Daoy (cell line): ENCODE measurements at places on chromosomes 2 and 18. TPM values are rescaled to one million over a fixed set of nuclear protein-coding genes. Genes with fewer than 3 reads are reported as not detected.

DNA sequence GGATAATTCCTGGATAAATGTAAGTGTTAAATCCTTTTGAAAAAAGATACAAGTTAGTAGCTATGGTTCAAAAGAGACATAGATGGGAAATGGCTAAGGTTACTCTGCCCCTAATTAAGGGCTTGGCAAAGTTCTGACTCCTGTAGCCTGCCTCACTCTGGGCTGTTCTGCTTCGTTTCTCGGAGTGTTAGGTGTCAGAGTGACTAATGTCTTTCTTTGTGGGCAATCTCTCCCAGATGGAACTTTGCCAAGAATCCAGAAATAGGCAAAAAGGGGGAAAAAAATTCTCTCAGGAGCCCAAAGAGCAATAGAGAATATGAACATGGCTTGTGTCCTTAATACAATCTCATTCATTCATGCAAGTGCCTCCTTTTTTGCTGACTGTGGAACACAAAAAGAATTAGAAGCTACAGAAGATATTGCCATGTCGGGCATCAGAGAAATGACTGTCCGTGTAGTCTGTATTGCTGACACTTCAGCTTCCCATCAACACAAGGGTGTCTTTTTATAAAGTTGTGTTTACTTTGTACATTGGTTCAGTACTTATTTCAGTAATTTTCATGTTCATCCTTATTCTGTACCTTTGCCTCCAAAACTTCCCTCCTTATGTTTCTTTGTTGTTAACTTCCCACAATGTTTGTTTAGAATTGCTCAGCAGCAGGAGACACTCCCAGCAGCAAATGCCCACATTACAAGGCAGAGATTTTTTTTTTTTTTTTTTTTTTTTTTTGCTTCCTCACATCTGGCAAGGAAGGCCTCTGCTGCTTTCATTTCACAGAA is 134.0 kb downstream of the FTCDNL1 start:
- DNase-seq, result peak; percentile 64

DNA sequence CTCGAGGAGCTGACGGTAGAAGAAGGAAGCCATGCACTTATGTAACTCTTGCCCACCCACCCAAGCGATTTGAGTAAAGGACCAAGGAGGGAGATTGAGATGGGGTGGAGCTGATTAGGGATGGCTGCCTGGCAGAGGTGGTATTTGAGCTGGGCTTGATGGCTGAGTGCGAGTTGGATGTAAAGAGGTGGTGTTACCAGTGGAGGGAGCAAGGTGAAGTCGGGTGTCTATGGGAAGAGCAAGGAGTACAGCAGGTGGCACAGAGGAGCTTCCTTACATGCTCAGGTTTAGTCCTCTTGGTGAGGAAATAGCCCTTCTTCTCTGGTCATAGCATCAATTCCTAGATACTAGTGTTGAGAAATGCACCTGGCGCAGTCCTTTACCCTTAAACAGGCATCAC is 294.2 kb upstream of the SKOR2 start:
- DNase-seq, result no peak

Gene TSGA10
- 8.2 TPM in 2 replicates for total RNA-seq

DNA sequence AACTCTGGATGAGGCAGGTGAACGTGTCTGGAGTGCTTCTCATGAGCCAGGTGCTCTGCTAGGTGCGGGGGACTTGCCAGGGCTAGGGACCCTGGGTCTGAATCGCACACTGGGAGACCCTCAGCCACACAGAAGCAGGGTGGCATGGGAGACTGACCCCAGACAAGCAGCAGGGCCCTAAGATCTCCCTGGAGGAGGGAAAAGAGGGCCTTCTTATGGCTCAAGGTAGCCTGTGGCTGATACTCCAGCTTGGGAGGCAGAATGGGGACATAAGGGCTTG is 12.8 kb upstream of the CIB4 start:
- DNase-seq, result no peak

DNA sequence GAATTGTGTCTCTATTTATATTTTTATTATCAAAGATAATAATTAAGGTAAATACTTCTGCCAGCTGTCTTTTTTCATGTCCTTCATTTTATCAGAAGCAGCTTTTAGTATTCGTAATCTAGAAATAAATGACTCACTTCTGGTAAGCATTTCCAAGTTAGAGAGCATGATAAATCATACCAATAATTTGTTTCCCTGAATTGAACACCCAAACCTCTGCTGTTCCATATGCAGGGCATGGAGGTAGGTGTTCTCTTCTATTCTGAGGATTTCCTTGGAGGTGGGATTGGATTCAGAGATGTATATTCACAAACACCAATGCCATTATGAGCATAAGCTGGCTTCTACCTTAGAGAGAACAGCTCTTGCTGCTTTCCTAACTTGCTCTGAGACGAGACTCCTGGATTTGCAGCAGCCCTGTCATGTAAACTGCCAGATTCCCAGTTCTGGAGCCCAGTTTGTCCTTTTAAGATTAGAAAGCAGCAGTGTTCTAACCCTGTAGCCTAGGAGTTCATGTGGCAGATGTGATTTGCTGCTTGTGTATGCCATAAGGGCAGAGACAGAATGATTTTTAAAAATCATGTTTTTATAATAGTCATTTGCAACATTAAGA is 47.5 kb downstream of the SKA1 start:
- DNase-seq, result no peak

Gene LDLRAD4
- total RNA-seq, result 0.15 and 8.2 TPM in 2 replicates
